Heart right ventricle (tissue), 16 donors: ENCODE measurements at places on chromosomes 6 and 20. TPM values are rescaled to one million over a fixed set of nuclear protein-coding genes. Genes with fewer than 3 reads are reported as not detected.
A peak's percentile ranks its signal among the peaks of the same experiment; 100 is the strongest.

IL20RA gene
- 0.28 TPM for polyA plus RNA-seq

GRCh38 chr6:127833336-127833735, 67.5 kb downstream of the THEMIS start:
- DNase-seq: no peak

FAM209B gene
- 1.1 TPM for polyA plus RNA-seq

DNA sequence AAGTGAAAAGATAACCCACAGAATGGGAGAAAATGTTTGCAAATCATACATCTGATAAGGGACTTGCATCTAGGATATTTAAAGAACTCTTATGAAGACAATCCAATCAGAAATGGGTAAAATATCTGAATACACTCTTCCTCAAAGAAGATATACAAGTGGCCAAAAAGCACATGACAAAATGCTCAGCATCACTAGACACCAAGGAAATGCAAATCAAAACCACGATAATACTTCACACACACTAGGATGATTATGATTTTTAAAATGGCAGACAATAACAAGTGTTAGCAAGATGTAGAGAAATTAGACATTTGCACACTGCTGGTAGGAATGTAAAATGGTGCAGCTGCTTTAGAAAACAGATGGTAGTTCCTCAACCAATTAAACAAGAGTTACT, 34.8 kb upstream of the SIRT5 start:
- no peak for DNase-seq

GRCh38 chr20:17940224-17940971, 28.2 kb downstream of the SNX5 start:
- DNase-seq: no peak

GRCh38 chr6:163573503-163574179, 159.1 kb downstream of the QKI start:
- no peak for DNase-seq

TCP11 gene
- polyA plus RNA-seq: 0.03 TPM

DNA sequence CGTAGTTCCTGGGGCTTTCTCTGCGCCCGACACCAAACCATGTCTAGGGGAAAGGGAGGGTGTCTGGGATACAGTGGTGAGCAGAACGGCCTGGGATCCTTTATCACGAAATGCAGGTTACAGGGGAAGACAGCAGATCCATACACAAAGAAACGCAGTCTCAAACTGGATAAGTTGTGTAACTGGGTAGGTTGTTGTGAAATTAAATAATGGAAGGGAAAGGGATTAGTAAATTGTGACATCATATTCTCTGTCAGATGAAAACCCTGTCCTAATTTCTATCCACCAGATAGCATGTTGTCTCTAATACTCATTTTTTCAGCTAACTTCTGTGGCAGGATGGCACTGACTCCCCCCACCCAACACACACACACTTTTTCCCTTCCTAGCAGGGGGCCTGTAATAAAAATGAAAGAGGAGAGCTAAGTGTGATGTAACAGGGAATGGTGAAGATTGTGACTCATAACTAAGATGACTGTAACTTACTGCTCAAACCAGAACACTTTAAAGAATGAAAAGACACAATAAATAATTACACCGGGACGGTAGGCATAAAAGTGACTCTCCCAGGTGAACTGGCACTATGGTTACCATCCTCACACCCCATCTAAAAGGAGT, 769 bp upstream of the TRPC4AP start:
- no peak for DNase-seq

DNA sequence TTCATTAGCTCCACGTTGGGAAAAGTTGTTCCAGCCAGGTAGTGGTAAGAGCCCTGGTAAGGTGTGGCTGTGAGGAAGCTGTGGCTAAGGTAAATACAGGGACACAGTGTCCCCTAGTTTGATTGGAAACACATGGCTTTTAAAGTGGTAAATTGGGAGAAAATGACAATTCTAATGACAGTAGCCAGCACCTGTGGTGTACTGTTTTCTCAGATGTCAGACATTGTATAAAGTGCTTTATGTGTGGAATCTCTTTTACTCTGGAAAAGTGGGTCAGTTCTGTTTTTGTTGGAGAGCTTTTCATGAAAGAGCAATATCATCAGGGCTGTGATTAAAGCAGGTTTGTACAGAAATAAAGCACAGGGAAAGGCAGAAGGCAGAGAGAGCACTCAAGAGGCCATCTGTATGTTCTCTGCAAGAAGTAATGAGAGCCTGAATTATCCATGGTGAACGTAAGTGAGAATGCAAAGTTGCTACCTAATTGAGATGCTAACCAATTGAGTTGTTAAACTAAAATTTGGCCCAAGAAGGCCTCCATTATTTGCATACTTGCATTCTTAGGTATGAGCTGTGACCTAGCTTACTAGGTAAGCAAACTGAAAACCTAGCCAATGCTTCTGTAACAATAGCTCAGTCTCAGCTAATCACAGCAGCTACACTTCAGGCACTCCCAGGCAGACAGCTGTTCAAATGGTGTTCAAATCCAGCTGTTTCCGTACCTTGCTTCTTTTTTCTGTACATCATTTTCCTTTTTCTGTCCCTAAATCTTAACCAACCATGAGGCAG, 28.2 kb downstream of the MRAP2 start:
- no peak for DNase-seq

DEFB124 gene
- 1.5 TPM for polyA plus RNA-seq

- DNase-seq: peak; percentile 46
Observed at GRCh38 chr6:150528648-150529285, 70.9 kb upstream of the PLEKHG1 start.

CLDN20 gene
- not detected for polyA plus RNA-seq

- DNase-seq: no peak
Observed at GRCh38 chr20:47389867-47390347, 33.4 kb upstream of the ZMYND8 start.
